ENCODE measurements at places on chromosomes 13 and 19.

DNA sequence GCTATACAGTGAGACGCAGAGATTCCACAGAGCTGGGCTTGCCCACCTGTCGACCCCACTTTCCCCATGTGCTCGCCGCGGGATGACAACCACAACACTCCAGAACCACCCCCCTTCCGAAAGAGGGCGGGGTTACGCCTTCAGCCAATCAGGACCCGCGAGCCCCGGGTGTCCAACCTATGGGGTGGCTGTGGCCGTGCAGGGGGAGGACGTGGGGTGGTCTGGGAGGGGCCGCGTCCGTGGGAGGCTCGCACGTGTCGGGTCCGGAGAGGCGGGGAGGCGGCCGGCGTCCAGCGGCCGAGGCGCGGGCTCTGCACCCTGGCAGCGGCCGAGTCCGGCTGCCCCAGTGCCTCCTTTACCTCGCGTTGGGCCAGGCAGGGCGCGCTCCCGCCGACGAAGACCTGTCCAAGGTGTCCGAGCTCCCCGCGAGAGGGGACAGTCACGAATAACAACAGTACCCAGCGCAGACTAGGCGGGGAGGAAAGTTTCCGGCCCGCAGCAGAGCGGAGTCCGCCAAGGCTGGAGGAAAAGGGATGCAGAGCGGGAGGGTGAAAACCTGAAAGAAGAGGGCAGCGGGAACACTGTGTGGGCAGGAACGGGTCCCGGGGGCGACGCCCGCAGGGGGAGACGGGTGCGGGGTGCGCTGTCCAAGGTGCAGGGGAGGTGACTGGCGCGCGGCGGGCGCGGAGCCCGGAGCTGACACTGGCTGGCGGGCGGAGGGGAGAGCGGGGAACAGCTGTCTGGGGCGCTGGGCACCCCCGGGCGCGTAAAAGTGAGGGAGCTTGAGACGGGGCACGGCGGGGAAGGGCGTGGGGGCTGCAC is 911 bp downstream of the ENOX1 start:
- DNase-seq: no peak

GRCh38 chr19:14048443-14049153 is 13.3 kb downstream of the PALM3 start:
- no peak for DNase-seq

GRCh38 chr13:29111446-29111845 is 291.3 kb downstream of the MTUS2 start:
- no peak for DNase-seq

DNA sequence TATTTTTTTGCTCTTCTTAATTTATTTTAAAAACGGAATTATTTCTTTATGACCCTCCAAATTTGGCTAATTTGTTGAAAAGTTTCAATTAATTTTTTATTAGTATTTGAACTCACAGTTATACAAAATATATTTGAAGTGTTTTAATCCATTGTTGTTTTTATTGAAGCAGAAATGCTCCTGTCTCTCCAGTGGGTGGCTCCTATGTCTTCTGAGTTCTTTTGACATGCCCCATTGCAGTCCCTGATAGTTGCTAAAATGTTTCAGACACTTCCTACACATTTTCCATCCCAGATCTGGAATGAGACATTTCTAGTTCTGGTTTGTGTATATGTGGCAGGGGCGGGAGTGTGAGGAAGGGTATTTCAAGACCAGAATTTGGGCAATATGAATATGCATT is 579.4 kb upstream of the PRR20A start:
- no peak for DNase-seq

GRCh38 chr13:104411141-104411765 is 1345.0 kb upstream of the SLC10A2 start:
- DNase-seq: no peak

GRCh38 chr13:92303428-92303827 is 905.0 kb downstream of the GPC5 start:
- no peak for DNase-seq

DNA sequence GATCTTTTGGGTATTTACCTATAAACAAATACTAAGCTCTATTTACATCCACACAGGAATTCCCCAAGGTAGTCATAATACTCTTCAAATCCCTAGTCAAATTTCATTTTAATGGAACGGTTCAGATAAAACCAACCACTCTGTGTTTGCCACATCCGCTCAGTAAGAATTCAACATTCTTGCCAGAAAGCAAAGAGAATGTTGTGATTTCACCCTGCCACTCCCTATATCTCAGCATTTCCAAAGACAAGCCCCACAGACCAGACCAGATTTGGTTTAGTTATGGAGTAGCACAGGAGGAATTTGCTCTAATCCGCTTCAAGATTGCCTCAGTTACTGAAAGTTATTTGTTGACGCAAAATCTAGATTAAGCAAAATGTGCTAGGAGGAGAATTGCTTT is 105.6 kb upstream of the SERP2 start:
- DNase-seq: no peak

DNA sequence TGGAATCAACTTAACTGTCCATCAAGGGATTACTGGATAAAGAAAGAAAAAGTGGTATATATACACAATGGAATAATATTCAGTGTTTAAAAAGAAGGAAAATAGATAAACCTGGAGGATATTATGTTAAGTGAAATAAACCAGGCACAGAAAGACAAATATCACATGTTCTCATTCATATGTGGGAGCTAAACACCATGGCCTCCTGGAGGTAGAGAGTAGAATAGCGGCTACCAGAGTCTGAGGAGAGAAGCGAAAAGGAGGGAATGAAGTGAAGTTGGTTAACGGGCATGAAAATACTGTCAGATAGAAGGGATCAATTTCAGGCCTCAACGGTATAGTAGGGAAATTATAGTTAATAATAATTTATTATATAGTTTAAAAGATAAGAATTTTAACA is 147.5 kb upstream of the OBI1 start:
- no peak for DNase-seq
